T-helper 2 cell (primary cell): ENCODE measurements at places on chromosomes 1 and 21.

DNA sequence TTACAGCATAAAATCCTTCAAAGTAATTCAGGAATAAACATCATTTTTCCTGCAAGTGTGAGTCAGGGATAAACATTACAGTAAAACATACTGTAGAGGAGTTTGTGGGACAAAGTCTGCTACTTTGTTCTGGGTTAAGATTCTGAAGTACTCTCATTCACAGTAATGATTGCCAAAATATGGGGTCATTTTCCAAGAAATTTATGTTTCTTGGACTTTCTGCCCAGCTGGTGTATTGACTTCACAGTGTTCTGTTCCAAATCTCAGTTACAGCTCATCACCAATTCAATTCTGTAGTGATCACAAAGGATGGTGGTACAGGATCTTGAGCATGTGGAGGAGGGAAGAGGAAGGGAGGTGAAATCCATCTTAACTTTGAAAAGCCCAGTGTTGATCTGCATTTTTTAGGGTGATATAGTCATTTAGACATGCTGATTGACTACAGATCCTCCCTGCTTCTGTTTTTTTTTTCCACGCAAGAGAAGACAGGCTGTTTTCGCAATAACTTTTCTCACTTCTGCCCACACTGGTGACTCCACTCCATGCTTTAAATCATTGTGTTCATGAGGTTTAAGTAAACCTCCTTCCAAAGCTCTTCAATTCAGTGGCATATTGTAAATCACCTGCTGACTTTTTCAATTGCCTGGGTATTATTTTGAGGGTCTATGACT lies 60.4 kb upstream of the C1orf53 start:
- no peak for DNase-seq

DNA sequence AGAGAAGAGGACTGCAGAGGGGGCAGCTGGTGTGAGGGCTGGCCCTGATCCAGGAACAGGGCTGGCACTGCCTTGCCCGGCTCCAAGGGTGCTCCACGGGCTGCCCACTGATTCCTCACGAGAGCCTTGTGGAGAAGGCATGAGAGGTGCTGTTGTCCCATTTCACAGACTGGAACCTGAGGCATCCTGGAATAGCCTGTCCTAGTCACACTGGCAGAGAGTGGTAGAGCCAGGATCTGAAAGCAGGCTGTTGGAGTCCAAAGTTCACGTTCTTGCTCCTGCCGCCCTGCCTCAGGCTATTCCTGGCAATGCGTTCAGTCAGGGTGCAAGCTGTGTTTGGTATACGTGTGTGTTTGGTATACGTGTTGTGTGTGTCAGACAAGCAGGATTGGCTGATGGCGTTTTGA lies 1.8 kb downstream of the RER1 start:
- no peak for DNase-seq

DNA sequence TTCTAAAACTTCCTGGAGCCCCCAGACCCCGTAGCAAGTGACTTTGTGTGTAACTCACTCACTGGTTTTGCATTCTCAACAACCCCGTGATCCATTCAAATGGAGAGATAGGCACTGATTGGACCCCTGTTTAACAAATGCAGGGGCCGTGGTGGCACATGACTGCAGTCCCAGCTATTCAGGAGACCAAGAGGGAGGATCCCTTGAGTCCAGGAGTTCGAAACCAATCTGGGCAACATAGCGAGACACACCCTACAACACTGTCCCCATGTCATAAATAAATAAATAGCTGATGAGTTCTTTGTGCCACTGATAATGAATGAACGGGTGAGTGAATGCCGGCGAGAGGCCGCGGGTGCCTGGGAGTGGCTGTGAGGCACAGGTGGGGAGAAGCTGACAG lies 59.4 kb upstream of the PAX7 start:
- no peak for DNase-seq

DNA sequence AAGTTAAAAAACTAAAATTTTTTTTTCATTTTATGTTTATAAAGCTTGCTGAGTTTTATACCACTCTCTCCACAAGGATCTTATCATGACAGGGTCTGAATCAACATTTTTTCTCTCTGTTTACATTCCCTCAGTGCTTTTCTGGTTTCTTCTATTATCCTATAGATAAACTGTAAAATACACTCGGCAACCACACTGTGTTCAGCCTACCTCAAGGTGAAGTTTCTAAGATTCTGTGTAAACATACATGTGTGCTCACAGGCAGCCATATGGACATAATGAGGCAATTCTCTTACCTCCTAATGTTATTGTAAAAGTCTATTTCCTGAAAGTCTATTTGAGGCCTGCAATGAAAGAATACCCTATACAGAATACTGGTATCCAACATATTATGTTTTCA lies 114.6 kb downstream of the NTPCR start:
- DNase-seq = no peak
